GM23248 (cell line): ENCODE measurements at places on chromosomes 2 and 18. TPM values are rescaled to one million over a fixed set of nuclear protein-coding genes. Genes with fewer than 3 reads are reported as not detected.

GRCh38 chr18:31192086-31192776 lies 29.6 kb upstream of the DSC1 start:
- DNase-seq, result no peak

DNA sequence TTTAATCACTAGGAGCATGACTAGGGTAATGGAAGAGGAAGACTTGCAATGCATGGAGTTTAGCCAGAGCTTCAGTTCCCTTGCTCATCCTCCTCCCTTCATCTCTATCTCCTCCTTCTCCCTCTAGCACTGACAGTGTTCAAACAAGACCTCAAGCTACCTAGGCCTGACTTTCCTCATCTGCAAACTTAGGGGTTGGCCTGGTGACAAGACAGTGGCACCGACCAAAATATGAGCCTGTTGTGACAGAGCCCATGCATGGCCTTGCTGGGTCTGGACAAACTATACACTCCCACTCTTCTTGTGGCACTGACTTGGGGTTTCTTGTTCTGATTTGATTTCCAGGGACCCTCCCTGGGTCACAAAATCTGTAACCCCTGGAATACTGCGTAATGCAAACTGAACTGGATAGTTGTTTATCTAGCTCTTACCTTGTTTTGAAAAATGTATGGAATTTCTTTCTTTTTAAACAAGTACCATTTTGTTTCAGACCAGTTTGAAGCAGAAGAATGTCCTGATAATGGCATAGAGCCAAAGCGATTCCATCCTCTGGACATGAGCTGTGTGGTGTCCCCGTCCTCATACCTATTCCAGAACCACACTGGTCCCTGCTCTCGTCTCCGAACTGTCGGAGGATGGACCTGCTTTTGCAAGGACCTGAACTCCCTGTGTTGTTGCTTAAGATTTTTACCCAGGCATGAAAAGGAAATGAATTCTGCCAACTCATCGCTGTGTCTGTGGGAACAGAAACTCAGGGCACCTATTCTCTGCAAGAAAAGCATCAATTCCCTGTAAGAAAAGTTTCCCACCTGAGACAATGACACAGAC lies 33.4 kb upstream of the PPP4R1 start:
- peak; percentile 33 for DNase-seq

The CPO gene
- total RNA-seq, result not detected in 2 replicates

The GULP1 gene
- total RNA-seq, result 11.1 and 11.9 TPM in 2 replicates

The ANKRD30B gene
- total RNA-seq, result not detected in 2 replicates
